GM19239 (cell line): ENCODE measurements at places on chromosomes 2 and 18.

- DNase-seq: peak; percentile 65
Observed at GRCh38 chr2:241514986-241515737, 6.8 kb upstream of the STK25 start.

DNA sequence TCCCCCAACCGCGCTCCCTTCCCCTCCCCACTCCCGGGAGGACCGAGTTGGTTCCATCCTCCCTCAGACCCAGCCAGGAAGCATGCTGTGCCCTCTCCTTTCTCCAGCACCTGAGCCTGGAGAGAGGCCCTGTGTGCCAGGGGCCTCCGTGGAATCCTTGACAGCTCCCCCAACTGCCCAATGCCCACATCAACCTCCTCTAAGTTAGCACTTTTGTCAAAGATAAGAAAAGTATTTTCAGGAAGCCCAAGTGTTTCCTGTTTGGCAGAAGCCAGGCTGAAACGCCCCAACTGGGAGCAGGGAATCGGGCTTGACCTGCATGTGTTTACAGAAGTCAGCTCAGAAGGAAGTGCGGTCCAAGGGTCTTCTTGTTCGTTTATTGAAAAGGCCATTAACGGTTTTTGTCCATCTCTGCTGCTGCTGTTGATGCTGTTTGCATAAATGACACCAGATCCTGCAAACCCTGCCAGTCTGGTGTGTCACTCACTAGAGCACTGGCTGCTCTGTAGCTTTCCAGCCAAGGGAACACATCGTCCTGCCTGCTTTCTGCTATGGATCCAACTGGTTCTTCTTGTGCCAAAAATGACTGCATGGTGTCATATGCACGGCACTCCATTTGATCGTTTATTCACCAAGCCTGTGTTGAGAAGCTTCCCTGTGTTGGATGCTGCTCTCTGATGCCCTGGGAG lies 35.4 kb upstream of the COL6A3 start:
- DNase-seq: no peak

- DNase-seq: no peak
Observed at GRCh38 chr2:191845248-191845715, 1.6 kb downstream of the CAVIN2 start.

DNA sequence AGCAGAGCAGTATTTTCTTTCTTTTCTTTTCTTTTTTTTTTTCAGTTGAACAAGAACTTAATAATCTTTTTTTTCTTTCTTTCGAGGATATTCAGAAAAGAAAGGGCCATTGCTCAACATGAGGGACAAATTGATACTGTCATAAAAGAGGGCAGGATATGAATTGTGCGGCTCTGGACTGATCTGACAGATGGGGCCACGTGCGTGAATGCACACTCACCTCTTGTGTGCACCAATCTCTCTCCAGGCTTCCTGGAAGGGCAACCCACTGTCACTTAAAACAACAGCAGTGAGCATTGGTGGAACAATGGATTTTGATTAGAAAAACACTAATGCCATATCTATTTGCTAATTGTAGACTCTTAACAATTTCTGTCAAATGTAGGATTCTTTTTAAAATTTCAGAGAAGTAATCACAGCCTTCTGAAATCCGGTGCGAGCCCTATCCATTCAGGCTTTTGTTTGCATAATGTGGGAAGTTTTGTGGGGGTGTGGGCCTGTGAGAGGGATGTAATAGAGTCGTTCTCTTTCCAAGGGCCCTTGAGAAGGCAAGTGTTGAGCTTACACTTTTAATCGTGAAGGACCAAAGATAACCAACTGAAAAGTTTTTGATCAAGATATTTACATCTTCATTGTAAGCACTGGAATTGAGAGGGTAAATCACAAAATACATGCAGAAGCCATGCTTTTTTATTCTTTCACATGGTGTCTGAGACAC lies 298.8 kb downstream of the SP3 start:
- DNase-seq: no peak

GRCh38 chr2:227536445-227536844 lies 62.2 kb upstream of the SCYGR2 start:
- no peak for DNase-seq

DNA sequence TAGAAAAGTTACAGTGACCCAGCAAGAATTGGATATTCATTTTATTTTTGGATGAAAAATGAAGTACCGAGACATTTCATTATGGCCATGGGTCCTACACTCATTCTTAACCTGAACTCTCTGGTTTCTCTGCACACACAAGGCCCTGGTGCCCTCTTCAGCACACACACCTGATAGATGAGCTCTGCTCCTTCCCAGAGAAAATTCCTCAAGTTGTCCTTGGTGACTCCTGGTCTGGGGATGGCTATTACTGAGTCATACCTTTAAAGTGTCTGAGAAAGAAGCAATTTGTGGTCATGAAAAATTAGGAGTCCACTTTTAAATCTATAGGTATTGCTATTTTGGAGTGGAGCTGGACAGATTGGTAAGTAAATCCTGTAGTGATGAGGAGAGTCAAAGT lies 311.5 kb downstream of the CDH2 start:
- no peak for DNase-seq

DNA sequence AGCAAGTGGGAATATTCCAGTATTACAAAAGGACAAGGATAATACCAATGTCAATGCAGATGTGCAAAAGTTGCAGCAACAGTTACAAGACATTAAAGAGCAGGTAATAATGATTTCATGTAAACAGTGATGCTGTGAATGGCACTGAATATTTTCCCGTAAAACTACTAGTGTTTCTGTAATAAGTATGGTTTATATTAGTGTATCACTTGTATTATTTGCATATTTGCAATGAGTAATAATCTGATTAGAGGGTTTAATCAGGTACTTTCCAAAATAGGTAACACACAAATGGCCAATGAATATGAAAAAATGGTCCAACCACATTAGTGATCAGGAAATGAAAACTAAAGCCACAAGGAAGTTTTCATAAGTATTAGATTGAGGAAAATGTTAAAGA lies 118.0 kb downstream of the MIB1 start:
- no peak for DNase-seq

- DNase-seq: no peak
Observed at GRCh38 chr2:8139668-8140200, 542.1 kb upstream of the ID2 start.

DNA sequence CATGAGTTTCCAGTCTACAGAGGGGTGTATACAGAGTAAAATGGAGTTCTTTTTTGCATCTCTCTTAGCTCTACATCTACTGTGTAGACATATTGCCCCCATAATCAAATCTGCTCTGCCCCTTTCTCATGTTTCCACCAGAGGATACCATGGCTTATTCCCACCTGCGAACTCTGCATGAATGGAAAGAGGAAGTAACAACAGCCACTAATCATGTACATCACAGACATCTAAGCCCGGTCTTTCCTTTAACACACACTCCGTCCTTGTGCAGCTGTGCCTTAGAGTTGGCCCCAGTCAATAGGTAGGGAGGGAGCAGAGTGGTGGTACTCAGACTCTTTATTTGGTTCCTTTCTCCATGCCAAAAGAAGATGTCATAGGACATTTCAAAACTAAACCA lies 147.3 kb upstream of the NRP2 start:
- no peak for DNase-seq

DNA sequence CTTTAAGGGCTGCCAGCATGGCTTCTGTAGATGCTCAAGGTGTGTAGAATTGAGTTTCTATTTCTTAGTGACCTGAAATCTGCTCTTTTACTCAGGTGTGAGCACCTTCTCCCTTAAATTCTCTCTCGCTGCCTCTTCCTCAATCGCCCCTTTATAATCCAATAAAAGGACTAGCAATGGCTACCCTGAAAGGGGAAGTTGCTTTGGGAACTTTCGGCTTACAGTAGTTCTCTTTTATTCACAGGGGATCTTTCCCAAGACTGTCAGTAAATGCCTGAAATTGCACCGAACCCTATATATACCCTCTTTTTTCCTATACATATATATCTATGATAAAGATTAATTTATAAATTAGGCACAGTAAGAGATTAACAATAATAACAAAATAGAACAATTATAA lies 121.8 kb downstream of the ACTR3 start:
- no peak for DNase-seq

- no peak for DNase-seq
Observed at GRCh38 chr2:151823651-151824050, 4.6 kb downstream of the ARL5A start.

DNA sequence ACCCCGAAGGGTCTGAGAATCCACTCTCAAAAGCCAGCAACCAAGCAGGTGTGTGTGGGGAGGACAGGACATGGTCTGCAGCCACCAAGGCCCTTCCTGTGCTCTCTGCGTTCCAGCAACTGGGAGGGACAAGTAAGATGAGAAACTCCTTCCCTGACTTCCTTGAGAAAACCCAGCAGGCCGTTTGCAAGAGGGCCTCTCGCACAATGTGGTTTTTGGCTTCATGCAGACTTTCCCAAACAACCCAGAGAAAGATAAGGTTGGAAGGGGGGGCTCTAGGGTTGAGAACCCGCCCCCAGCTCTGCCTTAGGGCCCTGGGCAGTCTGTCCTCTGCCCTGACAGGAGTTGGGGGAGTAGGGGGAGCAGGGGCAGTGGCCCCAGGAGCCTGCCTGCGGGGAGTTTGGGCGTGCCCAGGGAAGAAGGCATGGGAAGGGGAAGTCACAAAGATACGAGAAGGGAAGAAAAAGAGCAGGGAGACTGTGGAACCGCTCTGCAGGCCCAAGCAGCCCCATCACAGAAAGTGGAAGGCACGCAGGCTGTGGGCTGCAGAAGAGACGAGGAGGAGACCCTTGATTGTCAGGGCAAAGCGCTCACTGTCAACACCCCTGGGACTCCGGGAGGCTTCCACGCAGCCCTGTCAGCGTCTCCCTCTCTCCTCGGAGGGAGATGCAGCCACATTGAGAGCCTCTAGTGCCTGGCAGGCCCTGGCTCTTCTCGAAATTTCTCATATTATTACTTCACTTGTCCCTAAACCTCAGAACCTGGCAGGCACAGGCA lies 99.8 kb downstream of the SMAD7 start:
- DNase-seq: no peak

DNA sequence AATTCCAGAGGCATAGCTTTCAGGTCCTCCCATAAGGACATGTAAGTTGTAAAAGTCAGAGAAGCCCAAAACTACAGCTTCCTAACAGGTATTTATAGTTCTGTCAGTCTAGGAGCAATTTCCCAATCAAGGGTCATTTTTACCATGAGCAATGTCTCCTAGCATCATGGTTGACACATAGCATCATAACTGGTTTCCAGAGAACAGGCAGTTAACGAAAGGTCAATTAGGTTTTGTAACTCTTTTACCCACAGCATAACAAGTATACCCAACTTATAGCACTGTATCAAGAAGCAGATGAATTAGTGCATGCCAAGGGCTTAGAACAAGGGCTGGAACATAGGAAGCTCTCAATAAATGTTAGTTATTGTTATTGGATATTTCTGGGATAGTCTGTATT lies 110.1 kb downstream of the MREG start:
- no peak for DNase-seq

- DNase-seq: no peak
Observed at GRCh38 chr2:74186038-74186437, 7.4 kb upstream of the MOB1A start.

- no peak for DNase-seq
Observed at GRCh38 chr18:55489034-55489986, 98.7 kb downstream of the TCF4 start.

DNA sequence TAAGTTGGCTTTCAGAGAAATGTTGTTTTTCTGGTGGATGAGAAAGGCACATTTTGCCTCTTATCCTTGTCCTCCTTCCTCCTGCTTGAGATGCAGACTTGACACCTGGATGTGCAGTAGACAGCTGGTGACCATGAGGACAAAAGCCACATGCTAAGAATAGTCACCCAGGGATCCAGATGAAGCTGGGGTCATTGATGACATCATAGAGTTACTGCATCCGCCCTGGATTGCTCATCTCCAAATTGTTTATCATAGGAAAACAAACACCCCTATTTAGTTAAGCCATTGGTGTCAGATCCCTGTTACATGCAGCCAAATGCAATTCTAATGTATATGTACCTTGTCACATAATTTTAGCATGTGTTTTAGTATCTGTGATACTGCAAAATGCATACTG lies 16.3 kb upstream of the SLC1A4 start:
- no peak for DNase-seq

DNA sequence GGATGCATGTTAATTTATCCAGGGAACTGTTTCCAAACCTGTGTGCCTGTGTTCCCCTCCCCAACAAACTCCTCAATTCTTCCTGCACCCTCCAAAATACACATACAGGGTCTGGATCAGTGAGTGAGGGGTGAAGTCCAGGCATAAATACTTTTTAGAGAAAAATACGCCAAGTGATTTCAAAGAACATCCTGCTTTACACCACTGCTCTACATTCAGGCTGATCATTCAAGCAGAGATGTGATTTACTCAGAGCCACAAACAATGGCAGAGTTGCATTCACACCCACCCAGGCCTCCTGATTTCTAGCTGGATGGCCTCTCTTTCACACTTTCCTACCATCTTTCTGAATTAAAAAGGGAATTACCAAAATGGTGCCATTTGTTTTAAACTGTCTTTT lies 289.5 kb upstream of the SLC14A2 start:
- DNase-seq: no peak
